HFFc6 (cell line): ENCODE measurements at places on chromosomes 12 and 14.

DNA sequence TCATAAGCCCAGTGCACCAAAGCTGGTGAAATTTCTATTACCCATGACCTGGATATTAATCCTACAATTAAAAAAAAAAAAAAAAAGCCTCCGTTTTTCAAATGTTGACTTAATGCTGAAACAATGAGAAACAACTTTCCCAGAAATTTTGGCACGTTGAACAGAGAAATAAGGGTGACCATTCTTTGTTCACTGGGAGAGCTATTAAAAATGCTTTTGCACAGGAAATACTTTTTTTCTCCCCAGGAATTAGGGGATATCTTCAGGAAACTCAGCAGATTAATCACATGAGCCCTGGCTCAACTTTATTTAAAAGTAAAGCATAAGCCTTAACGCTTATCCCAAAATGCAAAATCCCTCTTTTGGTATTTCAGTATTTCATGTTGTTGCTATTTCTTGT is 54.8 kb upstream of the FLRT2 start:
- DNase-seq: no peak

DNA sequence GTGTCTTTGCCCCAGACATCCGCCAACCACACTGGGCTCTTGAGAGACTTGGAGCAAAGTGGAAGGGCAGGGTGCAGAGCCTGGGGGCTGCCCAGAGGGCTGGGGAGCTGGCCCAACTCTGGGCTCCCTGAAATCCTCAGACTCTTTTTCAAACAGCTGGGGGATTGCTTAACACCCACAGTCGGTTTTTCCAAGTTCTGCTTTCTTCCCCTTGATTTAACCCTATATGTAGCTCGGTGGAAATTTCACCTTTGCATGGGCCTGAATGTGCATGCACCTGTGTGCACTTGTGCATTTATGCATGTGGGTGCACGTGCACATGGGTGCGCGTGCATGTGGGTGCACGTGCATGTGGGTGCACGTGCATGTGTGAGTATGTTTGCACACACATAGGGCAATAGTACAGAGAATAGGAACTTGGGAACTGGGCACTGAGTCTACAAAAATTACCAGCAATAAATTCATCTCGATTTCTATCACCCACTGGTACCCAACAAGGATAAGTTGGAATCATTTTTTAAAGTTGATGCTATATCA is 52.3 kb upstream of the RFLNA start:
- no peak for DNase-seq

- no peak for DNase-seq
Observed at GRCh38 chr14:55697414-55697861, 117.4 kb downstream of the KTN1 start.

GRCh38 chr12:105099356-105099755 is 8.2 kb upstream of the WASHC4 start:
- DNase-seq: no peak

GRCh38 chr14:90308561-90308960 is 23.2 kb downstream of the NRDE2 start:
- DNase-seq: no peak

DNA sequence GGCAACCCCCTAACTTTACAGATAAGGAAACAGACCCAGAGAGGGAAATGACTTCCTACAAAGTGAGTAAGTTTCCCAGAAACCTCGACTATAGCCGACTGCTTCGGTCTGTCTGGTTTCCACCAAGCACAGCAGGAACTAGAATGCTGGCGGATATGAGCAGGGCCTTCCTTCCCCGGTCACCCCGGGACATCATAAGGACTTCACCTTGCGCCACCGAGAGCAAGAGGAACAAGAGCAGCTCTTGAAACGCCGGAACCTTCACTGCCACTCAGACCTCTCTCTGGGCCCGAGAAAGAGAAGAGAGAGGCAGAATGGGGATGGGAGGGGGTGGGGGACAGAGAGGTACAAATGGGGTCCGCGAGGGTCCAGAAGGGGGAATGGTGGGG is 29.4 kb upstream of the GPR68 start:
- no peak for DNase-seq

DNA sequence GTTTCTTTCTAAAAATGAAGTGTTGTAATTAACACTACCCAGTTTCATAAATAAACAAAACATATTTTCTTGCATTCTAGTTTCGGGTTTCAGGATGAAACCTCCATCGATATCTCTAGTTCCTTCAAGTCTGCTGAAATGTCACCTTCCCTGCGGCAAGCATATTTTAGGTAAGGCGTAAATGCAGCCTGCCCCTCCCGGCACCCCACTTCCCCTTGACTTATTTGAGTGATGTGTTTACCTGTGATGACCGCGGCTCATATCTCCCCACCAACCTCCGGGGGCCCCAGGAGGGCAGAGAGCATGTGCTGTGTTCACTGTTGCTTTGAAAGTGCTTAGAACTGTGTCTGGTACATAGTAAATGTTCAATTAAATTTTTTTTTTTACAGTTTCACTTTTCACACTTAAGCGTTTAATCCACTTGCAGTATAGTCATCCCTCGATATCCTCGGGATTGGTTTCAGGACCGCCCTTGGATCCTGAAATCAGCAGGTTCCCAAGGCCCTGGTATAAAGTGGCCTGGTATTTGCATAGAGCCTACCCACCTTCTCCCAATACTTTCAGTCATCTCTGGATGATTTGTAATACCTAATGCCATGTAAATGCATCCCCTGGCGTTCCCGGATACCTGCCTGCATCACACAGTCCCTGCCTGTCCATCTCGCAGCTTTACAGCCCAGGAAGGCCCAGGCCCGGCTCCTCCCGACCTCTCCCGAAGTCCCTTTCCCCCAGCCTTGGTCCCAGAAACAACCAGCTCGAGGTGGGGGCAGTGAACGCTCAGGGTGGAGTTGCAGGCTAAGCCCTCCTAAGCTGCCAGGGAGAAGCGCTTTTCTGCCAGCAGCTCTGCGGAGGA is 40.2 kb upstream of the FBRSL1 start:
- no peak for DNase-seq

DNA sequence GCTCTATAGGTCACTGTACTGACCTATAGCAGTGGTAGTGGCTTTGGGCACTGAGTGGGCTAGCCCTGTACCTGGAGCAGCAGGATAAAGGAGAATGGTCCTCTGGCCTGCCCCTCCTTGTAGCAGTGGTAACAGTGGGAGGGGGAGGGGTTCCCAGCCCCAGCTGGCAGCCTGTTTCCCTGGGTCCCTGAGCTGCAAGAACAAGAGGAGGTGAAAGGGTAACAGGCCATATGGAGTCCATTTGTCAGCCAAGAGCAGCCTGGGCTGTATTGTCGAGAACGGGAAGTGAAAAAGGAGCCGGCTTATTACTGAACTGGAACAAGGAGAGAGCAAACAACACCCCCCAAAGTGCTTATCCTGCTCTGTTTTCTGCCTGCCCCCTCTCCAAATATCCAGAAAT is 73.8 kb upstream of the SRSF5 start:
- no peak for DNase-seq

GRCh38 chr12:58750484-58750883 is 169.8 kb downstream of the LRIG3 start:
- peak; percentile 84 for DNase-seq

GRCh38 chr14:35215110-35215813 is 76.9 kb upstream of the PSMA6 start:
- peak; percentile 65 for DNase-seq

DNA sequence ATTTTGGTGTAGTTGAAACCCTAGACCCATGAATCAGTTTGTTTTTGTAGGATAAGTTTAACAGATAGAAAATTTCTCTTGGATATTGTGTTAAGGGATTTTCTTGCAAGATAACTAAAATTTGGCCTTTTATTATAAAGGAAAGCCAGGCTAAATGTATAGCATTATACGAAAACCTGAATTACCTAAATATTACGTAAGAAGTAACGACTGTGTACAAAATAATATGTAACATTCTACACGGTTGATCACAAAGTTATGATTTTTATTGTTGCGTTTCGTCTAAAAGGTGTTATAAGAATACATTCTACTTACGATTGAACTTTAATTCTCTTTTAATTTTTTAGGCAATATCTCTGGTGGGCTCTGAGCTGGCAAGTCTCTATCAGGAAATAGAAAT is 63.9 kb downstream of the KNTC1 start:
- no peak for DNase-seq

GRCh38 chr12:26017484-26018211 is 59.2 kb downstream of the RASSF8 start:
- DNase-seq: no peak

- no peak for DNase-seq
Observed at GRCh38 chr14:52071675-52072074, 2.8 kb upstream of the NID2 start.

DNA sequence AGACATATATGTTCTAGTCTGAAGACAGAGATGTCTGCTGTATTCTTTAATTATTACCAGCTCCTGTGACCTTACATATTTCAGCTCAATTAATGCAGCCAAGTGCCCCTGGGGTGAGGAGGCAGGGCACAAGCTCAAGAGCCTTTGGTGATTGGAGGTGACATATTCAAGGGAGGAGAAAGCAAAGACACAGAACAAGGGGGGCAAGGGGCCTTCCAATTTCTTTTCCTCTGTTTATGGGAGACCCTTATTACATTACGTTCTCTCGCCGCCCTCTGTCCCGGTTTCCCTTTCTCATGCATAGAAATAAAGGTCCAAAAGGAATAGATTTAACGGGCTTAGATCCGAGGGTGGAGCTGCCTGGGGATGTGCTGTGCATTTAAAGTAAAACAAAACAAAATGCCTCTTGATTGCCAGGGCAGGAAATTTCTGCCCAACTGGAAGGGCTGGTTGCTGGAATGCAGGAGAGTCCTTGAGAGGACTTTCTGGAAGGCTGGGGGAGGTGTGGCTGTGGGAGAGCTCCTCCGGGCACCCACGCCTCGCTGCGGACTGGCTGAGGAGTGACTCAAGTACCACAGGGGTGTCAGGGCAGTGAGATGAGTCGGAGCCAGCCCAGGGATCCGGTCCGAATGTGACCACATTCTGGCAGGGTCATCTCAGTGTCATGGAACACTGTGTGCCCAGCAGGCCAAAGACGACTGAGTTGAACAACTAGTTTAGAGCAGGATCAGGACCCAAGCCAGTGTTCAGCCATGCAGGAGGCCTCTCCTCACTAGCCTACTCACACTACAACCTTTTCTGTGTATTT is 32.1 kb upstream of the GSG1 start:
- peak; percentile 92 for DNase-seq

- DNase-seq: no peak
Observed at GRCh38 chr12:12779007-12779406, 6.5 kb upstream of the APOLD1 start.

DNA sequence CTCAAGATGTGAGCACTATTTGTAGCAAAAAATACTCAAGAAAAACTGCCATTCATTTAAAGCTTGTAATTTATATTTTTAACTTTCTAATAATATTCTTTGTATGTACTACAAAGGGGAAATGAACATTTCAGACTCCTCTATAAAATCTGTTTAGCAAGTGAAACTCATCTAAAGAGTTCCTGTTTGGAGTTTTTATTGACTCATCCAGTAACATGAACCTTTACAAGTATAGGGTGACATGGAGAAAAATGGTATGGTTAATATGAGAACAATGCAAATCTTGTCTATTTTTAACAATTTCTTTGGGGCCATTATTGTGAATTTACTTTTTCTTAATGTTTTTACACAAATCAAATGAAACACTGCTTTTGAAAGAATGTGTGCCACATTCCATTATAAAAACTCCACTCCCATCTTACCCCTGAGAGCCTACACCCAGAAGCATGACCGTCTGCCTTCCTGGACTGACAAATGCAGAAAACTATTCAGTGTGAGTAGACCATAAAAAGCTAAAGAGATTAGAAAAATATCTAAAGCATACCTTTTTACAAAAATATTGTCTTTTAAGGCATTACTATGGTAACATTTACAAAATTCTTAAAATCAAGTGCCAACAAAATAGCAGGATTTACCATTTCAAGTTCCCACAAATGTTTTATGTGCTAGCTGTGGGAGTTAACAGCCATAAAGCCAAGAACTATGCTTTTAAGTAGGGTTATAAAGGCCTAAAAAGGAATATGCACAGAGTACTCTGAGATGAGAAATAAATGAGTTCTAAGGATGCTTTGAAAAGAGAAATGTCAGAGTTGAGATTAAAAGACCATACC is 144.0 kb downstream of the ADAMTS20 start:
- peak; percentile 30 for DNase-seq

DNA sequence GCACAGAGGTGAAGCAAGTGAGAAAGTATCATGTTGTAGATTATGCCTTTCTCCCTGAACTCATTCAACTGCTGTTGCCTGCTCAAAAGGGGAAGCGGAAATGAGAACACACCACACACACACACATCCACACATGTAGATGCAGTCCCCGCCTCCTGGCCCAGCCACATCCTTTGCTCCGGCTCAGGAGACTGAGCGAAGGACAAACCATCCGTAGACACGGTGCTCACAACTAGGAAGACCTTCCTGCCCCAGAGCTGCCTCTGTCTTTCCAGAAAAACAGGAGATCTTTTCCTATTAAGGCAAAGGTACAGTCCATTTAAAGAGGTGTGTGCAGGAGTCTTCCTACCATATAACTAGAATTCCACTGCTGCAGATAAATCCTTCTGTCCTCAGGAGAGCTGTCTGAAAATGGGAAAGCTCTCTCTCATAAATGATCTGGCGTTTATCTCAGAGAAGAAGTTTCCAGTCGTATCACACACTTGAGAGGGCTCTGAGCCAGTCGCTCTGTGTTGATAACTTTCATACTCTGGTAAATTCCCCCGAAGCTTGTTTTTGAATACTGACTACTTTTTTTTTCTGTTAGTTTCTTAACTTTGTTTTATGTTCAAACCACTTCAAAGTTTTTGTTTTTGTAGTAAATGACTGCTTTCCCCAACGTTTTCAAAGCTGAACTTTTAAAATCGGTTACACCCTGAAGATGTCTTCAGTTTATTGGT is at the start of gene TESPA1:
TESPA1 (minus strand) TSS at position 105 of the 719 bp plus-strand sequence. CDS start 10,200 bp downstream, outside the sequence.
- DNase-seq: no peak

GRCh38 chr12:4221258-4221620 is 52.3 kb upstream of the CCND2 start:
- no peak for DNase-seq

GRCh38 chr12:10408842-10409241 is 715 bp downstream of the KLRC4 start:
- no peak for DNase-seq

- peak; percentile 37 for DNase-seq
Observed at GRCh38 chr14:50666772-50667683, 1.1 kb downstream of the SAV1 start.
